A549 (cell line): ENCODE measurements at places on chromosomes 2 and 18.

DNA sequence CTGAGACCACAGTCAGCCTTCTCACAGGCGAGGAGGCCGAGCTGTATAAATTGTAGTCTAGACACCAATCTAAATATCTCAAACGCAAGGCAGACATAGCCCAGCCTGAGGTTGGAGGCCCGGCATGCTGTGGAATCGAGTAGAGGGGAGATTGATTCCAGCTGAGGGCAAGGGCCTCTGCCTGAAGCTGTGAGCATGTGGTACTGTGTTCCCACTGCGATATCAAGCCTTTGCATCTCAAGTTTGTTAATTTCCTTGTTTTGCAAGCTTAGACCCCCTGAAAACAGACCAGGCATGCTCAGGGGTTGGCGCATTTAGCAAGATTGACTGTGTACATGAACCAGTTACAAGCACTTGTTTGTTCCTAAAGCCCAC is 65.1 kb upstream of the FOSL2 start:
- no peak for DNase-seq

DNA sequence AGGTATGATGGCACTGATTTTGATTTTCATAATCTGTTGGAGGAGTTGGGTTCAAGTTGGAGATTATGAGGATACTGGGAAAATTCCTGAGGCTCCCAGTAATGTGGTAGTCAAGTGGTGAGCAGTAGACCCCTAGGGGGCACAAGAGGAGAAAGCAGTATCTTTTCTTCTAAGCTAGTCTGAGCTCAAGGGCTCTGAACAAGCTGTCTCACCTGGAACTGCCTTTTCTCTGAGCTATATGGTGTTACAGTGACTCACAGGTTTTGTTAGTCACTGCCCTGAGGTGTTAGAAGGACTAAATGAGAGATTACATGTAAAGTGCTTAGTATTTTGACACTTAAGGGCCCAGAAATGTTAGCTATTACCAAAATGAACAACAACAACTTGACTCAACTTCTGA is 42.2 kb downstream of the CD302 start:
- peak; percentile 51 for DNase-seq

DNA sequence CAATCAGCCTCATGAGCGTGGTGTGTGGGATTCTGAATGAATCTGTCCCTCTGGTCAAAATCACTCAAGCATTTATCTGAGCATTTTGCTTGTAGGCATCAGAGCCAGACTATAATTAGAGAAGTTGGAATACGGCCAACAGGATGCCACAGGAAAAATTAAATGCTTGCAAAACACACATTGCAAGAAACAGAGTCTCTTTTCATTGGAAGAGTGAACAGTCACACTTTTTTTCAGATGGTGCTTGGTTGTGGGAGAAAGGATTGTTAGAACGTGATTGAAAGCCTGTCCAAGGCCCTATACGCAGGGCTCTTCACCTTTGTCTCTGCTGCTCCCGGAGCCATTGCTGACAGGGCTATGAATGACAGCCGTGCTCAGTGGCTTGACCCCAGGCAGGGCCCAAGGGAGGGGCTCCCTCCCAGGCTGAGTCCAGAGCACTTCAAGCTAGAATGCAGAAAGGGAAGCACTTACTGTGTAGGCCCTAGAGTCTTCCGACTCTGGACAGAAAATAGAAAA is 59.8 kb downstream of the SNTG2 start:
- DNase-seq, result no peak

DNA sequence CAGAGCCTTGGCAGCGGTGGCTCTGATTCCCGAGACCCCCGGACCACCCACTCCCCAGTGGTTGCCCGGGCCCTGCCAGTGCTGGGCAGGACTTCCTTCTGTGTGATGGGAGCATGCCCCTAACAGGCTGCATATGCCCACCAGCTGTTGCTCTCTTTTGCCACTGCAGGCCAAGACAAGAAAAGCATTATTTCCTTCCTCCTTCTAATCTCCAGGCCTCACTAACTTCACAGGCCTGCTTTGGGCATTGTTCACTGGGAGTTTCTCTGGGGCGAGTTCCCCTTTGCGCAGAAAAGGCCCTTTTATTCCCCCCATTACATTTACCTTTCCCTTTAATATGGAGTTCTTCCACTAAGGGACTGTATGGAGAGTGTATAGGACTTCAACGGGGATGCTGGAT is 249.1 kb upstream of the SIX2 start:
- DNase-seq, result no peak

DNA sequence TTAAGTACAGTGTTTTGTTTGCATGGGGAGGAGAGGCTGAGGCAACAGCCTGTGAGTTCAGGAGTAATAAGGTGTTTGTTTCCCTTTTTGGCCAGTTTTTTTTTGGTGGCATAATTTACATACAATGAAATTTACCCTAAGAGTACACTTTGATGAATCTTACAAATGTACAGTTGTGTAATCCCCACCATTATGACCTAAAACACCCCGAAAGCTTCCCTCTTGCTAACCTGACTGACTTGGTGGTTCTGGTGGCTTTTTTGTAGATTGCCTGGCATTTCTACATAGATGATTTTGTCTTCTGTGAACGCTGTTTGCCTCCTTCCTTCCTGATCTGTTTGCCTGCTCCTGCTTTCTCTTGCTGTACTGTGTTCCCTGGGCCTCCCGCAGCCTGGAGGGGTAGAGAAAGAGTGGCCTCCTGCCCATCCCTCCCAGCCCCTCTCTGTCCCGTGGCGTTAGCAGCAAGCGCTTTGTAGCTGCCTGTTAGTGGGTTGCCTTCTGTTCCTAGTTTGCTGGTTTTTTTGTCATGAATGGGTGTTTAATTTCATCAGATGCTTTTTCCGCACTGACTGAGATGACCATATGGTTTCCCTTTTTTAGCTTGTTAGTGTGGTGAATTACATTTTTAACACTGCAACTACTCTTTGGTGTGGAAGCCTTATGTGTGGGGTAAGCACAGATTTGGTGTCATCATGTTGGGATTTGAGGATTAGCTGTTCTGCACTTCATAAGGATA is 32.1 kb downstream of the ASAP2 start:
- DNase-seq, result no peak

DNA sequence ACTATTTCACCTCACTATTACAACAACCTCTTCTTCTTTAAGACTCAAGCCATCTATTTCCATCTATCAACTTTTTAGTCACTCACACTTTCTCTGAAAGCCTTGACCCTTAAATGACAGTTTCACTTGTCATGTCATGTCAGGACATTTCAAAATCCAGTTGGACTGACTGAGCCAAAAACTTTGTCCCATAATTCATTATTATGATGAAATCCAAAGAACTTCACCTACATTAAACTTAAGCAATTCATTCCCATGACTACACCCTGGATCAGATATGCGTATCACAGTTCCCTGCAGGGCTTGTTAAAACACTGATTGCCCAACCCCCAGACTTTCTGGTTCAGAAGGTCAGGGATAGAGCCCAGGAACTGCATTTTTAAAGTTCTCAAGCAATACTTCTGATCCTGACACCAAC is 26.5 kb downstream of the LDAH start:
- DNase-seq, result peak; percentile 7

DNA sequence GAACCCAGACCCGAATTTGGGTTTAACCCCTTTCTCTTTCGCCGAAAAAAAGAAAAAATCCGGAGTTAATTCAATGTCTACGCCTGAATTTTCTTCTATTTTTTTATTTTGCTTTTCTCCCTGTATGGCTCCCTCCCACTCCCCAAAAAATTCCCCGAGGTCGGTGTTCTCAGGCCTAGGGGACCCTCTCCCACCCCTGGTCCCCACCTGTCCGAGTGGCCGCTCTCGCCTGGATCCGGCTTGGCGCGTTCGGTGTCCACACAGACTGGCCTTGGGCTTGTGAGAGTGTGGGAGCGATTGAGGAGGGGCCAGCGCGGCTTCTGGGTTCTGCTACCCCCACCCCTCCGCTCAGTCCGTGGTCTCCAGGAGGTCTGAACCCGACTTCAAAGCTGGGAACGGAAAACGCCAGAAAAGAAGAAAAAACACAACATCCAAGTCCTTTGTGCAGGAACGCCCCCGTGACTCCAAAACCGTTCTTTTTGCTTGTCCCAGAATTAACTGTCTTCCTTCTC is 5.7 kb upstream of the EN1 start:
- DNase-seq, result no peak

DNA sequence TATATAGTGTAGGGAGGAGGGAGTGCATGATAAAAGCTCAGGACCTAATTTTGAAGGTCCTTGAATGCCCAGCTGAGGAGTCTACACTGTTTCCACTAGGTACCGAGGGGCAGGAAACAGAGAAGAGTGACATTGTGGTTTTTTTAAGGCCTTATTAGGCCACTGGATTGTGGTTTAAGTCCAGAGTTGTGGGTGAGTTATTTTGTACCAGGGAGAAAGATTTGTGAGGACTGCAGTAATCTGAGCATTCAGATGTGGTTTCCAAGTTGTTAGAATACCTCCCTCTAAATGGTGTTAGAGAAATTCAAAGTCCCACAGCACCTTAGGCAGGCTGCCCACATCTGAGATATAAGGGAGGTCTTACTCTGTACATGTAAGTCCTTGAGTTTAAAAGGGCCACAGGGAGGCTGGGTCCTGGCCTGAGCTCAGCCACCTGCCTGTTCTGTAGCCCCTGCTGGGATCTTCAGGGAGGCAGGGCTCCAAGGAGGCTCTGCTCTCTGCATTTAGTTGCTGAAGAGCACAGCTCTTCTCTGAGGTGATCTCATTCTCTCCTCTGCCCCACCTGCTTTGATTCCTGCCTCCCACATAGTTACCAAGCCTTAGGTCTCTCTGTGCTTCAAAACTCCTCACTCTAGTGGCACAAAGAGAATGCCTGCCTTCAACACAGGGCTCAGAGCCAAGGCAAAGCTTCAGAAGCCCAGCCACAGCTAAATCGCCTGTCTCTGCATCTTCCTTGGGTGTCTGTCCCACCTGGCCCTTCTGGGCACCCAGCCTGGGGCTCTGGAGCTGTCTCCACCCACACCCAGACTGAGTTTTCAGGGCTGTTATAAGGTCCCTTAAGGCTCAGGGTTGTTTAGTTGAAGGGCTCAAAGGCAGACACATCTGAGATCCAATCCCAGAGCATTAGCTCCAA is 88.1 kb downstream of the VSNL1 start:
- no peak for DNase-seq

DNA sequence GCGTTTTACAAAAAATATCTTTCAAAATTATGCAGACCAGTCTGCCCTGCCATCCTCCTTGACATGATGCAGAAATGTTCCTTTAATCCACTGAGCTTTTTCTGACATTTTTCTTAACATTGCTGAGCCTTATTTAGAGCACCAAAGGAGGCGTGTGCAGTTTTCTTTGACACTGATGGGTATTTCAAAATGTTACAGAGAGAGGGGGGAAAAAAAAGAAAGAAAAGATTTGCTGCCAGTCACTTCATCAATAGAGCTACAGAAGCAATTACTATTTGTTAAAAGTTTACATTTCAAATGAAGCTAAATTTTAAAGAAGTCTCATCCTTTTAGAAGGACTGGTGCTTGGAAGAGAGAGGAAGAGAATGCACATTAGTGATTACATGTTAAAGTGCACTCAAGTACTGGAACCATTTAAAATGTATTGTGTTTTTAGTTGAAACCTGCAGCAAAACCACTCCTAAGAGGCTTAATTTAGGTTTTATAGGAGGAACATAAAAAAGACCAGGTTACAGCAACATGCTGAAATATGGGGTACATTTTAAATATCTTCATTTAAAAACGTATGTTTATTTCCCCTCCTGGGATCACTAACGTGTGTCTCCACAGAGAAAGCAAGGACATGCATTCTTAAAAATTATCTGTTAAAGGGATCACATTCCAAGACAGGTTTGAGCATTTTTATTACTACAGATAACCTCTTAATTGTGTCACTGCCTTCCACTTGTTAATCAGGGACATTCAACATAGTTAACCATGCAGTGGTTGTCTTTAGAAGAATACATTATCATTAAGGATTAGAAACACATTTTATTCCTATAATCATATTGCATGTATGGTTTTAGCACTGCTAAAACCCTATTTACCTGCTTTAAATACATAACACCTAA is 258.4 kb downstream of the MEIS1 start:
- DNase-seq, result no peak

- DNase-seq, result no peak
These were observed 16.4 kb downstream of the EMX1 start for GRCh38 chr2:72933646-72934151.

- no peak for DNase-seq
These were observed 146.7 kb upstream of the EPAS1 start for GRCh38 chr2:46150445-46150955.

DNA sequence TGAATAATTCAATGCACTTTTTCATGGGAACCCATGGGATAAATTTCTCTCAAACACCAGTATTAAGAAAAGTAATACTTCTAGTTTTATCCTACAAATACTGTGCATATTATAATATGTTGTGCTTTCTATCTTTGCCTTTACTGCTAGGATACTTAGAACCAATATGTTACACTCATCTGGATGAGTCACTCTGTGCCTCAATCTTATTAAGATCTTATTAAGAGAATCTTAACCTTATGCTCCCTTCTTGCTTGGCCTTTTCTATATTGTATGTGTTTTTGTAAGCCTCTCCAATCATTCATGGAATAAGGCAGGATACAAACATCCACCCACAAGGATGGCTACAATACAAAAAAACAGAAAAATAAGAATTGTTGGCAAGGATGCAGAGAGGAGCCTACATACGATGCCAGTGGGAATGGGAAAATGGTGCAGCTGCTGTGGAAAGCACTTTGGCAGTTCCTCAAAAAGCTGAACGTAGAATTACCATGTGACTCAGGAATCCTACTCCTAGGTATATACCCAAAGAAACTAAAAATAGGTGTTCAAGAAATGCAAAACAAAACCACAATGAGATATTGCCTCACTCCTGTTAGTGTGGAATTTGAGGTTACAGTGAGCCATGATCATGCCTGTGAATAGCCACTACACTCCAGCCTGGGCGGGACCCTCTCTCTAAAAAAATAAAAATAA is 10.7 kb upstream of the TWSG1 start:
- no peak for DNase-seq

DNA sequence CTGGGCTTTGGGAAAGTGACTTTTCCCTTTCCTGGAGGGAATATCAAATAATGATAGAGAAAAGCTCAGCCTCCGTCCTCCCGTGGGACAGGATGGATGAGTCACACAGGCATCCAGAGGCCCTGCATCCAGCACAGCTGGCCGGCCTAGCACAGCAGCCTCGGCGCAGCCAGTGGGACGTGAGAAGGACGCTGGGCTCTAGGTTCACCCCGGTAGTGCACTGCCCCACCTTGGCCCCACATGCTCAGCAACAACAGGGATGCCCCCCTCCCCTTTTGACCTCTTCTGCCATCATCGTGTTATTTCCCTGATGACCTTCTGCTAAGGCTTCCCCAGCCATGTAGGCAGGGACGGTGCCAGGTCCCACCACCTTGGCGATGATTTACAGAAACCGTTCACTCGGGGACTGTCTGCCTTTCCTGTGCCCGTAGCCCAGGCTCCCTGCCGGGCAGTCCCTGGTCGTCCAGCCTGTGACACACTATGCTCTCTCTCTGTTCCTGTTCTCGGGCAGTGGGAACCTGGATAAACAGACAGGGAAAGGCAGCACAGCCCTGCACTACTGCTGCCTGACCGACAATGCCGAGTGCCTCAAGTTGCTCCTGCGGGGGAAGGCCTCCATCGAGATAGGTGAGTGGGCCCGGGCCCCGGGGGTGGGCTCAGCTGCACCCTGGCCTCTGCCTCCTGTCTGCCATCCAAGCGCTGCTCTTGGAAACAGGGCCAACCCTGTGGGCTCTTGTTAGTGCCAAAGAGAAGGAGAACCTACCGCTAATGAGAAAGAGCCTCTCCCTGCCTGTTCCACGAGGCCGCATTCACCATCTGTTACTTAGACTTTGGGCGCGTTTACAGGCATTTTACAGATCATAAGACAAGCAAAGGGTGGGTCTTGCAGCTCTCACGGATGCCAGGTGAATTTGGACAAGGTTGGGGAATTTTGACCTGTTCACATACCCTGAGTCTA is 44.6 kb downstream of the ITGB1BP1 start:
- DNase-seq, result peak; percentile 82
